ENCODE measurements at places on chromosomes 1 and 21. TPM values are rescaled to one million over a fixed set of nuclear protein-coding genes. Genes with fewer than 3 reads are reported as not detected.

The OR14K1 gene
- not detected for total RNA-seq

The HES2 gene
- 0.08 TPM for total RNA-seq

The TESK2 gene
- total RNA-seq = 1.6 TPM

The PEAR1 gene
- total RNA-seq = 14.0 TPM

The CFHR4 gene
- total RNA-seq = not detected

The SRP9 gene
- total RNA-seq = 305 TPM
